ENCODE measurements at places on chromosomes 5 and 9.

DNA sequence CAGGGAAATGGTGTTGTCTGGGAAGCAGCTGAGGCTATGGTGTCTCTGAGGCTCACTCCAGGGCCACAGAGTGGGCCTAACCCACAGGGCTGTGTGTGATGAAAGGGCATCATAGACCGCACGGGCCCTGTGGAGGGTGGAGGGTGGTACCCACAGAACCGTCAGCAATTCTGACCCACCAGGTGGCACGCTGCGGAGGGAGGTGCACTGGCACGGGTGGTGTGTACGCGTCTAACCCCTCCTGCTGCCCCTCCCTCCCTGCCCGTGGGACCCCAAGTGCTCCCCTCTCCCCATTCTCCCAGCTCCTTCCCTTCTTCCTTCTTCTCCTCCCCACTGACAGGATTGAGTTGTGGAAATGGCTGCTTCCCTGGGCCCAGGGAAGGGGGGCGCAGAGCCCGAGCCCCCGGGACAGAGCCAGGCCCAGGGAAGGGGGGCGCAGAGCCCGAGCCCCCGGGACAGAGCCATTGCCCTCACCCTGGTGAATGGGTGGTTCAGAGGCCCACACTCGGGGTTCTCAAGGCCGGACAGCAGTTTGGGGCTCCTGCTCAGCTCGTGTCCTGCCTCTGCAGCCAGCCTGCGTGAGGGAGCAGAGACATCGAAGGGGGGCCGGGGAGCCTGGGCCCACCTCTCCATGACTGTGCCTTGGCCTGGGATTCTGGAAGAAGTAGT is 6.8 kb downstream of the LCN10 start:
- DNase-seq, result no peak

DNA sequence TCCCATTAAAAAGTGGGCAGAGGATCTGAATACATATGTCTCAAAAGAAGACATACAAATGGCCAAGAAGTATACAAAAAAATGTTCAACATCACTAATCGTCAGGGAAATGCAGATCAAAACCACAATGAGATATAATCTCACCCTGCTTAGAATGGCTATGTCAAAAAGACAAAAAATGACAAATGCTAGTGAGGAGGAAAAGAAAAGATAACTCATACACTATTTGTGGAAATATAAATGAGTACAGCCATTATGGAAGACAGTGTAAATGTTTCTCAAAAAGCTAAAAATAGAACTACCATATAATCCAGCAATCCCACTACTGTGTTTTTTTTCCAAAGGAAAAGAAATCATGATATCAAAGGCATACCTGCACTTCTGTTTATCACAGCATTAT is 450.7 kb downstream of the EFNA5 start:
- no peak for DNase-seq

GRCh38 chr5:104635227-104635626 is 1072.6 kb upstream of the NUDT12 start:
- DNase-seq, result no peak

GRCh38 chr5:82991678-82992323 is 85.4 kb downstream of the TMEM167A start:
- no peak for DNase-seq

DNA sequence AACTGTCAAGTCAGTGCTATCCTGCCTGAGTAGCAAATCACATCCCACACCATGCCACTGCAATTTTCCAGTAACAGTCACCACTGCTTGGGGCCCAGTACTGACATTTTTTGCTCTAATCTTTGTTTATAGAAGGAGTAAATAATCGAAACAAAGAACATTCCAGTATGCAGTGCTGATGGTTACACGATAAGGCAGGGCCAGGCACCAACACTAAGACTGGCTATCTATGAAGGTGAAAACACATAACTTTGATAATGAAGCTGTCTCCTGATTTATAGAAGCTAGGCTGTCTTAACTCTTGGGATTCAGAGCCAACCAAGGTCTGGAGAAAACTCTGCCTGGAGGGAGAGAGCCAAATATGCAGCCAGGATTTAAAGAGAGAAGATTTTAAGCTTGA is 365.3 kb downstream of the BNC2 start:
- no peak for DNase-seq

GRCh38 chr9:12784461-12785259 is 9.8 kb downstream of the LURAP1L start:
- no peak for DNase-seq

- DNase-seq, result no peak
Measured at GRCh38 chr9:68964102-68964541, 49.8 kb downstream of the PRKACG start.

GRCh38 chr5:122445070-122445469 is 133.0 kb downstream of the SNCAIP start:
- no peak for DNase-seq

- no peak for DNase-seq
Measured at GRCh38 chr9:137411645-137412380, 11.1 kb downstream of the EXD3 start.

GRCh38 chr9:29129763-29130162 is 1556.5 kb upstream of the C9orf72 start:
- no peak for DNase-seq

DNA sequence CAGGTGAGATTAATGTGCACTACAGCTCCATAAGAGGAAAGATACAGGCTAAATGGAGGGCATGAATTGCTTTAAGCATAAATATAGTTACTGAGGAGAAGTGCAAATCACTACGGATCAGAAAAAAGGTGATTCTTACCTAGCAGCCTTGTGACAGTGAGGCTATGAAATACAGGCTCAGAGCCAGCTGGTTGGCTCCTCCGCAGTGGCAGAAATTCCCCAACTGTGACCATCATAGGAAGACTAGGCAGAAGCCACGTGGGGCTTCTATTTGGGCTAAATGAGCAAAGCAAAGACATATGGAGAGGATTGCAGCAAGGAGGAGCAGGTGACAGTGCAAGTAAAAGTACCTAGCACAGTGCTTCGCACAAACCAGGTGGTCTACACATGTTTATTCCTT is 40.5 kb downstream of the CDO1 start:
- no peak for DNase-seq

DNA sequence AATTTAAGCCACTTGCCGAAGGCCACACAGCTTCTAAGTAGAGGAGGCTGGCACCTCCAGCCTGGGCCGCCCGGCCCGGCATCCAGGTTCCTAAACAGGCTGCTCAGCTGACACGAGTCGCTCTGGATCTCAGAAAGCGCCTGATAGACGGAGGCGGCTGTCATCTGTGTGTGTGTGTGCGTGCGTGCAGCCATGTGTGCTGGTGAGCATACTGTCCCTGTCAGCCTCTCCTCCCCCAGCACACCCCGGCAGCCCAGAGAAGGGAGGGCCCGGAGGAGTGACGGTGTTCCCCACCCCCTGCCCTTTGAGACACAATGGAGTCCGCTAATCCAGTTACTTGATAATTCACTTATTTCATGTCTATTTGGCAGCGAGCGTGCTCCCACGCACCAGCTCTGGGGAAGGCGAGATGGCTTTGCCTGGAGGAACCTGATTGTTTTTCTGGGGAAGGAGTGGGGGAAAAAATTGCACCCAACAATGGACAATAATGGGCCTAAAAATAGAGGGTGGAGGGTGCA is 20.0 kb downstream of the NTNG2 start:
- no peak for DNase-seq

- no peak for DNase-seq
Measured at GRCh38 chr5:74542482-74542881, 98.0 kb downstream of the ENC1 start.

GRCh38 chr5:126454081-126454480 is 30.9 kb downstream of the GRAMD2B start:
- DNase-seq, result no peak

DNA sequence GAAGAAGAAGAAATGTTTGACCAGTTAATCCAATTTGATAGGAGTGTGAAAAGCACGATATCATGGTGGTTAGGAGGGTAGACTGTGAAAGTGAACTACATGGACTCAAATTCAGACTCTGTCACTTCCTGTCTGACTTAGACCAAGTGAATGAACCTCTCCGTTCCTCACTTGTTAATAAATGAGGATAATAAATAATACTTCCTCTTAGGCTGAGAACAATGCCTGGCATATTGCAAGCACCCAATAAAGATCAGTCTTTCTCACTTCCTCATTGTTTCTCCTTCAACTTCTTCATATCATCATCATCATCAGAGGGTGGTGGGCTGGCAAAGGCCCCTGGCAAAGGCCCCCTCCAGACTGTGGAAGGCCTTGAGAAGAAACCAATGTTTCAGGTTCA is 148.7 kb downstream of the CDK5RAP2 start:
- no peak for DNase-seq

- DNase-seq, result no peak
Measured at GRCh38 chr5:27328480-27328879, 290.1 kb upstream of the CDH9 start.

All from T-helper 17 cell (primary cell).